ENCODE measurements at places on chromosomes 5 and 9.

DNA sequence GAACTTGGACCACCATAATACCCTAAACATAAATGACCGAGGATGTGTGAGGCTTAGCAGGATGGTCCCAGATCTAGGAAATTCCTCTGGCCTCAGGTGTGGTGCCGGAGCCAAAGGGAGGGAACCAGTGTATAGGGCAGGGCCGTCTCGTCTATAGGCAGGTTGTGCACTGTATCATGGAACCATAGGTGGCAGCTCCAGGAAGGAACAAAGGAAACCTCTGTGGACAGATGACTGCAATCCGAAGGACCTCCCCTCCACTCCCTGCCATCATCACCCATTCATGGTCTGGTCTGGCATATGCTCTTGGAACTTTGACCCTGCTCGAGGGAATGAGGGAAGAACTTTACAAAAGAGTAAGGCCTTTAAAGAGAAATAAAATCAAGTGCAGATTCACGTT is 2.9 kb upstream of the MACIR start:
- no peak for DNase-seq

- DNase-seq = peak; percentile 26
These were observed 109.1 kb upstream of the RPS23 start for GRCh38 chr5:82387001-82387818.

DNA sequence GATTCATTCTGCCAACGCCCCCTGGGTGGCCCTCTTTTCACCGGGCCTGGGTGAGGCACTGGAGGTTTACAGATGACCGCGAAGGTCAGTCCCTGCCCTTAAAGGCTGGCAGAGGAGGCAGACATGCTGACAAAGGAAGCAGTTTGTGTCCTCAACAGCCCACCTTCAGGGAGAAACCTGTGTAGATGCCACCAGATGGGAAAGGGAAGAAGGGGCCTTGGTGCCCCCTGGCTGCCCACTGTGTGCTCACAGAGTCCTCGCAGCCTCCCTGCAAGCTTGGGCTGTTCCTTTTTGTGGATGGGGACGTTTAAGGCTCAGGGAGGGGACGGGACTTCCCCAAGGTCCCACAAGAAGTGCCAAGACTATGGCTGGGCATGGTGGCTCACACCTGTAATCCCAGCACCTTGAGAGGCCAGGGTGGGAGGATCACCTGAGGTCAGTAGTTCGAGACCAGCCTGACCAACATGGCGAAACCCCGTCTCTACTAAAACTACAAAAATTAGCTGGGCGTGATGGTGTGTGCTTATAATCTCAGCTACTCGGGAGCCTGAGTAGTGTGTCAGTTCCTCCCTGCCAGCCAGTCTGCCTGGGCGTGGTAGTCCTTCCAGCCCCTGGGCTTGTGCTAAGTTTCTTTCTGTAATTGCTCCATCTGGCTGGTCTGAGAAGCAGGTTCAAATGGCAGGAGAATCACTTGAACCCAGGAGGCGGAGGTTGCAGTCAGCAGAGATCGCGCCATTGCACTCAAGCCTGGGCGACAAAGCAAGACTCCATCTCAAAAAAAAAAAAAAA is 36.2 kb downstream of the NEK6 start:
- DNase-seq = peak; percentile 55

DNA sequence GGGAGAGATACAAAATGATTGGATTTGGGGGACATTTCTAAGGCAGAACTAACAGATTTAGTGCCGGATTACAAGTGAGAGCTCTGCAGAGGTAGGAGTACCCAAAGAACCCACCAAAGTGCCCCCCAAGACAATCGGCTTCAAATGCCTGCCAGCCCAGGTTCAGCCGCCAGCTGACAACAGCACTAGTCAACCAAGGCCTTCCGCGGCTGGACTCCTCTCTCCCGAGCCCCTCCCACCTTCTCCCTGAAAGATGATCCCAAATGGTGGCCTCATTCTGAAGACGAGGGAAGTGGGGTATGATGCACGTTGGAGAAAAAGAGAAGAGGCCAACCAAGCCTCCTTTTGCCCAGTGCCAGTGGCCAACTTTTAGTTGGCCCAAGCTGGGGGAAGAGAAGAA is 210.4 kb upstream of the SLC30A5 start:
- DNase-seq = no peak

GRCh38 chr5:95734906-95735305 is 3.8 kb downstream of the RHOBTB3 start:
- no peak for DNase-seq

DNA sequence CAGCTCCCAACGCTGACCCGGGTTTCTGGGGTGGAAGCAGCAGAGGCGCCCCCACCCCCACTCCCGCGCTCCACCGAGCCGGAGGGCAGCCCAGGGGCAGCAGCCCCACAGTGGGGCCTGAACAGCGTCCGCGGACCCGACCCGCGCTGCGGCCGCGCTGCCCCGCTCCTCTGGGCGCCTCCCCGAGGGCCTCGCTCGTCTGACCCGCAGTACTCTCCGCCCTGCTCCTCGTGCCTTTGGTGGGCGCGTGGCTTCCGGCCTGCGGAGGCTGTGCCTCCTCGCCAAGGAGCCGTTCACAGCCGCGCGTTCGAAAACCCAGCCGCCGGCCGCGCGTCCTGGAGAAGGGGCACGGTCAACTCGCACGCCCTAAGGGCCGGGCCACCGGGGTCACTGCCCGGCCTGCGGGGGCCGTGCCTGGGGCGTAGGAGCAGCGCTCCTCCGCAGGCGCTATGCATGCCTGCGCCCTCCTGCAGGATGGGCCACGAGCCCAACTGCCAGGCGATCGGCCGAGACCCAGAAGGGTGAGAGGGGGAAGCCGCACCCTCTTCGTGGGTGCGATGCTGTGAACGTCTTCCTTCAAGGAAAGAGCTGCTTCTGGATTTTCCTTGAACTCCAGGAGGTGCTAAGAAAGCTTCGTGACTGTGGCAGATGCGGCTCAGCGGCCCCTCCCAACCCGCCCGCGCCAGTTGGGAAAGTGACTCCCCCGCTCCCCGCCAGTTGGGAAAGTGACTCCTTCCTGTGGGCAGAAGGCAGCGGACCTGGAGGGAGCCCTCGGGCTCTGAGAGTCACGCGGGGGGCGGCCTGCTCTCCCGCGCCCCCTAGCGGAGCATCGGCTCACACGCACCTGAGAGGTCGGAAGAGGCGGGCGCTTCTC is 82.7 kb downstream of the HSD17B3 start:
- DNase-seq = no peak

- DNase-seq = peak; percentile 5
These were observed 516 bp downstream of the MRPL41 start for GRCh38 chr9:137552022-137552768.

GRCh38 chr9:125137200-125137599 is 6.1 kb downstream of the SCAI start:
- DNase-seq = peak; percentile 50

GRCh38 chr5:143442385-143442784 is 38.9 kb upstream of the NR3C1 start:
- DNase-seq = no peak

DNA sequence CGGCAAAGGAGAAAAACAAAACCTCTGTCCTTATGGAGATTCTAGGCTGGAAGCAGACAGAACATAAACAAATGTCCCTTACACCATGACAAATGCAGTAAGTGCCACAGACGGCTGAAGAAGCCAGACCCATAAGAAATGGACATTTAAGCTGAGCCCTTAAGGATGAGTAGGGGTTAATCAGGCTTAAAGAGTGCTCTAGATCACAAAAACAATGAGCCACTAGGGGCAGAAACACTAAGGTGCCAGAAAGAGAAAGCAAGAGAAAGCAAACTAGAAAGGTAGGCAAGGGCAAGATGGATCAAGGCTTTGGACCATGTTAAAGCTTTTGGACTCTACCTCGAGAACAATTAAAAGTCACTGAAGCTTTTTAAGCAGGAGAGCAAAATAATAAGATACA is 326.9 kb upstream of the WWC1 start:
- DNase-seq = peak; percentile 33

DNA sequence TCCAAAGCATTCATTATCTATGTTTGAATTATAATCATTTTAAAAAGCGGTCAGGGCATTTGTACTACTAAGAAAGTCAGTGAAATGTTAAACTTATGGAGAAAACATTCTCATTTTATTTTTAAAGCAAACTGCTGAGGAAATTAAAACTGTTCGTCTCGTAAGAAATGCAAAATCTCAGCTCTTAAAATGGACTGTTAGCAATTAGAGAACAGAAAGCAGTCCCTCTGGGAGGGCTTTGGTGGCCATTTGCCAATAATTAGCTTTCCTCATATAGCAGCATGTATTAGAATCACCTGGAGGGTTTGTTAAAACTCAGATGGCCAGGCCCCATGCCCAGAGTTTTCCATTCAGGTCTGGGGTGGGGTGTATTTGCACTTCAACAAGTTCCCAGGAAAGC is 120.7 kb upstream of the RASEF start:
- DNase-seq = no peak

- no peak for DNase-seq
These were observed 48.8 kb downstream of the EPB41L4B start for GRCh38 chr9:109272045-109272444.

DNA sequence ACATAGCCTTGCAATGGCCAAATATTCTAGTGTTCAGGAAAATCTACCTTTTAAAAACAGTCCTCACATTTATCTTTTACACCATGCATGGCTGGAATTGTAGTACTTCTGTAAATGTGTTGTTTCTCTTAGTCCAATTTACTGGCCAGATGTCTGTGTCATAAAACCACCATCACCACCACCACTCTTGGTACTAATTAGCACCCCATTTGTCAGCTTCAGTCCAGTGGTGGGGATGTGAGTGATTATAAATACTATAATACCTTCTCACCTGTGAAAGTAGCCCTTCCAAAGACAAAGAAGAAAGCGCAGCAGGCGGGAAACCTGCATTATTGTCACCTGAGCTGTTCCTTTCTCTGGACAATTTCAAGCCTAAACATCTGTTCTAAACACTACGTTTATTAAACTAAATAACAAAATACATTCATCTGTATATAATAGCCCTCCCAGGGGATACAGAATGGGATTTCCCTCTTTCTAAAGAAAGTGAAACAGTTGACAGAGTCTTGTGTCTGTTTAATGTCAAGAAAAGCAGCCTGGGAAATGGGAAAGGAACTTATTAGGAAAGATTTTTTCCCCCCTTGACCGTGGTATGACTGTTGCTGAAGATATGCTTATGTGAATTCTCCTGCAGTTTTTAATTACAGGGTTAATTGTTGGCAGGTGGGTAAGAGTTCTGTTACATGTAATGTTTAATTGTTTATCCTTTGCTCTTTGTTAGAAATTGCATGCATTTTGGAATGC is 144.5 kb upstream of the NUDT12 start:
- DNase-seq = peak; percentile 61

DNA sequence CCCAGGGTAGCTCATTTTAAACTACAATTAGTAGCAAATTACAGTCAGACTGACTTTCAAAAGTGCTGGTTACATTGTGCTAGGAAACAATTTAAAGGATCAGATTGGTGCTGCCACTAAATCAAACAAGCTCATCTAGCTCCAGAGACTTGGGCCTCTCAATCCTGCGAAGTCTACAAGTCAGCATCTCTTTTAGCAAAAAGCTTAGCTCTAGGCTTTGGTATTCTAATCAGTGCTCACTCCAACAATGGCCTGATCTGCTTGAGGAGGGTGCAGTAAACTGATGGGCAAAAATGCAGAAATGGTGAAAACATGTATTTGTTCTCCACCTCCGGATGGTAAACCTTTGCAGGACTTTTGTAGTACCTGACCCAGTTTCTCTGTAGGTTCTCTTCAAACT is 47.0 kb upstream of the SEMA6A start:
- no peak for DNase-seq

DNA sequence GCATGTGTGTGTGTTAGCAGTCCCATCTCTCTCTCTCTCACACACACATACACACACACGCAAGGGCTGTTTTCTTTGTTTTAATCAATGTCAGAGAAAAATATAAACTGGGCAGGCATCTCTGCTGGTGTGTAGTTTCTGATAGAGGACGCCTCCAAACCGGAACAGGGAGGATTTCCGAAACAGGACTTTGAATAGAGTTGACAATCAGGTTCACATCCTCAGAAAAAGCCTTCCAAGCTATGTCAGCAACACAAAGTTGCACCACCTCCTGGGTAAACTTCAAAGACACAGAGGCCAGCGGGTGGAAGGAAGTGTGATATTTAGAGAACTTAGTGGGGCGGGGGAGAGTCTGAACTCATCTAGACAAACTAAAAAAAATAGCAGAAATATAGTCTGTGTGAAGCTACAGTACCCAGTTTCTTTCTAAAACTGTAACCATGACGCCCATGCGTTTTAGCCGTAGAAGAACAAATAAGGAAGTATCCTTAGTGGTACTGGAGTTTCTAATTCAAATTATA is 1.2 kb downstream of the ST8SIA4 start:
- DNase-seq = peak; percentile 44

GRCh38 chr9:4686584-4686983 is 7.2 kb downstream of the CDC37L1 start:
- no peak for DNase-seq

GRCh38 chr9:128499920-128500319 is 4.6 kb upstream of the GLE1 start:
- DNase-seq = no peak

DNA sequence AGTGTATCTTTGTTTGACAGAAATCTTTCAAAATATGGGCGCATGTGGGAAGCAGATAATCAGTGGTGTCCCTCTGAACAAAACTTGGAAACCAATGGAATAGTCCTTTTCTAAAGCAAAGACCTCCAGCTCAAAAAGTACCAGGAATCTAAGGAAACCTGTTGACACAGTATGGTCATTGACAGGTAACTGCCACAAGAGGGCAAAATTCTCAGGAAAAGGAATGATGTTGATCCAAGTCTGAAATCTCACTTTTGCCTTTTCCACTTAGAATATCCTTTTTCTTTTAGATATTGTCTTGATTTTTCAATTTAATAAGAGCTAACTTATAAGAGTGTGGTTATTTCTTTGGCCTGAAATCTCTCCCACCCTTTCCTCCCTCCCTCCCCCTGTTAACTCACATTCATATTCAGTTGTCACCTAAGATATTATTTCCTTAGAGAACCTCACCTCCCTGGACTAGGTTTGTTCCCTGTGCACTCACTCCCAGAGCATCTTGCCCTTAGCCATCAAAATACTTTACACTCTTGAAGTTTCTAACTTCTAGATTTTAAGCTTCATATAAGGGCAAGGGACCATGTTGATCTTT is 59.0 kb upstream of the BARX1 start:
- DNase-seq = peak; percentile 43

DNA sequence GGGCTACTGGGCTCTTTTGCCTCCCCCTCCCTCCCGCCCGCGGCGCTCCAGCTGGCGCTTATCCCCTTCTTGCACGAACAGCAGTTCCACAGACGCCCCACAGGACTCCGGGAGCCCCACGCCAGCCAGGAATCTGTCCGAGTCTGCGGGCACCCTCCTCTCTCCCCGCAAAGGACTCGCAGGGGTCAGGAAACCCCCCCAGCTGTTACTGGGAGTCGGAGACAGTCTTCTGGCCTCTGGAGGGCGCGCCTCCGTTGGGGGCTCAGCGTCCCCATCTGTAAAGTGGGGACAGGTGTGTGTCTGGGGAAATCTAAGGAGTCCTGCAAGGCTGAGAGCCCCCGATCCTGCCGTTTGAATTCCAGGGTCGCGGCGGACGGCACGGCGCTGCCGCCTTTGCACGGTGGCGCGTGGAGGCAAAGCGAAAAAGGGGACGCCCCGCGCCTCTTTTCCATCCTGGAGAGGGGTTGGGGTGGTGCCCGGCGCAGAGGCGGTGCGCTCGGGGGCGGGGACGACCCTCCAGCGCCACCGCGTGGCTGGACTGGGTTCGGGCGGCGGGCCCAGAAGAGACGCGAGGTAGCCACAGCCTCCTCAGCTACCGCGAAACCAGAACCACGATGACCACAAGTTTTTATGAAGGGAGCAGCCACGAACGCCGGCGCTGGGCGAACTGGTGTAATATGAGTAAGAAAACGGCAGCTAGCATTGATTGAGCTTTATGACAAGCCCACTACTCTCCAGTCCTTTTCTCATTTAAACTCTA is 2.8 kb upstream of the CCIN start:
- peak; percentile 80 for DNase-seq

All from mesenchymal stem cell (in vitro differentiated cells and primary cell).